ENCODE measurements at places on chromosomes 4 and X.

GRCh38 chrX:1239681-1240142 is 27.3 kb upstream of the CRLF2 start:
- DNase-seq: no peak

DNA sequence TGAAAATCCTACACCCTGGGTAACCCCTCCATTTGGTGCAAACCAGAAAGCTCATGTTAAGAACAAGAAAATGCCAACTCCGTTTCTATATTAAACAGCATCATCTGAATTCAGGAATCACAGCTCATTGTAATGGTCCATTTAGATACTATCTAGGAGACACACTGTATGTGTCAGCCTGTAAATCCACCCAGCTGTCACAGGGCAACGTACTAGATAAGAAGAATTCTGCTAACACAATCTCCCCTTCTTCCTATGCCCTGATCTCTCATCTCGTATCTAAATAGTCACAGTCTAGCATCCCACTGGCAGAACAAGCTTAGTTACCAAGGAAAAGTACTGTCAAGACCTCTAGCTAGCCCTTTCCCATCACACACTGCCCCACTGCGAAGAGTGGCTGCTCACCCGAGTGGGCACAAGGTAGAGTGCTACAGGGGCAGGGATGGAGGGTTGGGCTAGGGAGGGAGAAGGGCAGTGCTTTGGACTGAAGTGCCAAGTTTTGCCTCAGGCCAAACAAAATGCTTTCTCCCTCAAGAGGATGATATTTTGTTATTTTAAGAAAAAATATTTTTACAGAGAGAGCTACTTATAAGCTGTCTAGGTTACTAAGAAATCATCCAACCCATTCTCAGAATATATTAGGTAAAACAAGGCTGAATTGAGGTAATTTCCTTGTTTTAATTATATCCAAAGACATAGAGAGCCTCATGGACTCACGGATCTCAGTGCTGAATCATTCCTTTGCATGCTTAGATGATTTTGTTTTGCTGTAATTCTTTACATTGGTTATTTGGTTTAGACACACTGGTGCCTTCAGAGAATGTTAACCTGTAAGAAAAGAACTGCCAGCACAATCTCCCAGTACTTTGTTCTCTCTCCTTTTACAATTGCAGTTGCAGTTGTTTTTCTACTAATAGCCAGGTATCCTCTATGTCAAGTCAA is 196.6 kb downstream of the PRDM5 start:
- DNase-seq: no peak

DNA sequence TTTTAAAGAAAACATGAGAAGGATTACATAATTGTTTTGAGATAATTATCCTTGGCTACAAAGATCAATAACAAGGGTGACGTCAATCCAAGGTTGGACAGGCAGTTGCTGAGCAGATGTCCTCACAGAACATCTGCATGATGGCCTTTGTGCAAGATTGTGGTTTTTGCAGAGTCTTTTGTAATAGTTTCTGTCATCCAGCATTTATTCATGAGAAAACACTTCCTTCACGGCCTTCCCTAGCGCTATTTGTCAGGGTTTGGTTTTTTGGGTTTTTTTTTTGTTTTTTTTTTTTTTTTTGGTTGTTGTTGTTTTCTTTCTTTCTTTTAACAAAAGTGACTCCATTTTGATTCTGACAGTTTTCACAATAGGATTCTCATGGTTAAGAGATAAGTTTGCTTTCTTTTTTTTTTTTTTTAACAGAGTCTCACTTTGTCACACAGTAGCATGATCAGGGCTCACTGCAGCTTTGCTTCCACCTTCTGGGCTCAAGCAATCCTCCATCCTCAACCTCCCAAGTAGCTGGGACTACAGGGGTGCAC is 31.5 kb upstream of the ELF2 start:
- no peak for DNase-seq

- DNase-seq: no peak
Observed at GRCh38 chr4:76233967-76234678, 17.4 kb upstream of the FAM47E start.

GRCh38 chrX:30310429-30311206 is 1.4 kb upstream of the NR0B1 start:
- DNase-seq: no peak

DNA sequence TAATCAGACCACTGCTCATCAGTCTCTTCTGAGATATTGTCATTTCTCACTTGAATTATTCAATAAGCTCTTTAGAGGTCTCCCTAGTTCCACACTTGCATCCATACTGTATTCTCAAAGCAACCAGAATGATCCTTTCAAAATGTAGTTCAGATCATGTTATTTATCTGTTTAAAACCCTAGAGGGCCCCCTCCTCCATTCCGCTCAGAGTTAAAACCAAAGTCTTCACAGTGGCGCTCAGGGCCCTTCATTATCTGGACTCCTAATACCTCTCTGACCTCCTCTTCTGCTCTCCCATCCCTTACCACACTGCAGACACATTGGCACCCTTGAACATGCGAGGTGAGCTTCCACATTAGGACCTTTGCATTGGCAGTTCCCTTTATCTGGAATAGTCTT is 32.7 kb upstream of the HPGDS start:
- DNase-seq: no peak

DNA sequence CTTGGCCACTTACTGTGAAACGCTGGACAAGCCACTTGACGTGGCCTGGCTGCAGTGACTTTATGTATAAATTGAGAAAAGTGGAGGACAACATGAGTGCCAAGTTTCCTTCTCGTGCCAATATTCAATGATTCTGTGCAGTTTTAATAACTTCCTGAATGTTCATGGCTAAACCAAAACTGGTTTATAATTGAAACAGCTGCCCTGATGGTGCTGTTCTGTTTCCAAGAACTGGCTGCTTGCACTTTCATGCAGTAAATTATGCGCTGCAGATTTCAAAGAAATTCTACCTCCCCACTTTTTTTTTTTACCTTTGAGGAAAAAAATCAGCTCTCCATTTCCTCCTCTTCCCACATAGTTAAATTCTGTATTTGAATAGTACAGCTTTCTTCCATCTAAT is 205.2 kb upstream of the CASK start:
- no peak for DNase-seq
